Activated naive CD4-positive, alpha-beta T cell treated with anti-CD3 and anti-CD28 coated beads, Interleukin-2, amount 10 ng/mL, durations not matched to agents 5 hours and 36 hours (primary cell): ENCODE measurements at places on chromosomes 6 and 20. TPM values are rescaled to one million over a fixed set of nuclear protein-coding genes. Genes with fewer than 3 reads are reported as not detected.

The TRIM15 gene
- not detected for total RNA-seq

The SLC22A16 gene
- total RNA-seq: not detected

The SLC18B1 gene
- total RNA-seq: 9.2 TPM

The CABLES2 gene
- 12.4 TPM for total RNA-seq

The OVOL2 gene
- not detected for total RNA-seq

The TBX18 gene
- total RNA-seq: not detected

The CST7 gene
- total RNA-seq: 51.6 TPM

The CLIC5 gene
- 5.4 TPM for total RNA-seq

The TCF21 gene
- total RNA-seq: not detected

The NKAIN4 gene
- not detected for total RNA-seq

The RPS10 gene
- 2,066 TPM for total RNA-seq

The SEMG2 gene
- not detected for total RNA-seq

The NEURL2 gene
- total RNA-seq: 2.0 TPM

The PRR18 gene
- not detected for total RNA-seq
